ENCODE measurements at places on chromosomes 3 and 15.
A peak's percentile ranks its signal among the peaks of the same experiment; 100 is the strongest.

GRCh38 chr15:98658831-98659699 is 10.7 kb downstream of the IGF1R start:
- no peak for DNase-seq

DNA sequence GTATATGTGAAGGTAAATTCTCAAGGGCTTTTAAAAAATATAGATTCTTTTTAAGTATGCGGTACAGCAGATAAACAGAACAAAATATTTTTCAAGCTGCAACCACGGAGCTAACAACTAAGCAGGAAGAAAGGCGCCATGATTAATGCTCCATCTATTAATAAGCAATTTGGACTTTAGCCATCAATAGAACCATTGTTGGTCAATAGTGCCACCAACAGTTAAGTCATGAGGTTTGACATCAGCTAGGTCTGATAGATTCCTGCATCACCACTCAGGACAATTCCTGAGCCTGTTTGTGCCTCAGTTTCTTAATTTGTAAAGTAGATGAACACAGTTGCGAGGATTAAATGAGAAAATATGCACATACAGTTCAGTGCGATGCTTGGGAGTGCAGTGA is 65.1 kb upstream of the FAM3D start:
- no peak for DNase-seq

DNA sequence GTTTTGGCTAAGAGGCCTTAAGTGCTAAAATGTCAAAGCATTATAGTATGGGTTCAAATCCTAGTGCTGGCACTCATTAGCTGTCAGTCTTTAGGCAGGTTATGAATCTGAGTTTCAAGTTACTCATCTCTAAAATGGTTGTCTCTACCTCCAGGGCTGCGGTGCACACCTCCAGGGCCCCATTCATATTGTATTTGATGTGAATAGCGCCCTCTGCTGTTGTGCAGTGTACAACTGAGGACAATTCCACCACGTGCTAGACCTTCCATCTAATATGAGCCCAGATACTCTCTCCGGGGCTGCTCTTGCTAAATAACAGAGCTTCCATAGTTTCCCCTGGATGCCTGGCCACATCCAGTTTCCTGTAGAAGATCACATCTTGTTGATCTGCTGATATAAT is 54.3 kb downstream of the OXNAD1 start:
- DNase-seq, result peak; percentile 31

- no peak for DNase-seq
Measured at GRCh38 chr15:58369261-58369701, 62.5 kb upstream of the LIPC start.

GRCh38 chr3:6994081-6994668 is 133.3 kb downstream of the GRM7 start:
- DNase-seq, result no peak

- no peak for DNase-seq
Measured at GRCh38 chr3:147007736-147008245, 398.6 kb downstream of the ZIC4 start.

DNA sequence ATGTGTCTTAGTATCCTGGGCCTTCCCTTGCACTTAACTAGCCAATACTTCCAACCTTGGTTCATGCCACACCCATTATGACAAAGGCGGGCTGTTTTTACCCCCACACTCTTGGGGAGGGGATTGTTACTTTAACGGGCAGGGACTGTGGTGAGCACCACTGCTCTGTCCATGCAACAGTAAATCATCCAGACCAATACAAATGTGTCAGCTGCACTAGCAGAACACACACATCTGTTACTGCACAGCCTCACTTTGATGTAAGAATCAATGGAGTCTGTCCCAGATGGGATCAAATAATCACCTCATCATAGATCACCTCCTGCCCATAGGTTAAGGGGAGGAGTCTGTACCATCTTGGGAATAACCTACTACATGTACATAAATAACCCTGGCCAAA is 58.1 kb downstream of the NPAP1 start:
- DNase-seq, result no peak

- DNase-seq, result no peak
Measured at GRCh38 chr3:82508-82907, 114.1 kb upstream of the CHL1 start.

DNA sequence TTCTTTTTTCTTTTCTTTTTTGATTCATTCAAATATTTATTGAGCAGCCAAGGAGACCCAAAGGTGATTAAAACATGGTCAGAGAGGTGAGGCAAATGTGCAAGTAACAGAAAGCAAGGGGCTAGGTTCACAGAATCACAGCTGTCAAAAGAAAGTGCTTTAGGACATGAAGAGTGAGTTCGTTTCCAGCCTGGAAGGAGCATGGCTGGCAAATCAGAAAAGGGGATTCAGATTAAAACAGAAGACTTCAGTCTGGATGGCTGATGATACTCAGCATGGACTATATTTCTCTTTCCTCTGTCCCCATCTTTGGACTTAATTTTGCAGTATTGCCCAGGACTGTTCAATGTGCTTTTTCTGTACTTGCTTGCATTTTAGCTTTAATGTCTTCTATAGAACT is 151.2 kb downstream of the NR1D2 start:
- DNase-seq, result no peak

DNA sequence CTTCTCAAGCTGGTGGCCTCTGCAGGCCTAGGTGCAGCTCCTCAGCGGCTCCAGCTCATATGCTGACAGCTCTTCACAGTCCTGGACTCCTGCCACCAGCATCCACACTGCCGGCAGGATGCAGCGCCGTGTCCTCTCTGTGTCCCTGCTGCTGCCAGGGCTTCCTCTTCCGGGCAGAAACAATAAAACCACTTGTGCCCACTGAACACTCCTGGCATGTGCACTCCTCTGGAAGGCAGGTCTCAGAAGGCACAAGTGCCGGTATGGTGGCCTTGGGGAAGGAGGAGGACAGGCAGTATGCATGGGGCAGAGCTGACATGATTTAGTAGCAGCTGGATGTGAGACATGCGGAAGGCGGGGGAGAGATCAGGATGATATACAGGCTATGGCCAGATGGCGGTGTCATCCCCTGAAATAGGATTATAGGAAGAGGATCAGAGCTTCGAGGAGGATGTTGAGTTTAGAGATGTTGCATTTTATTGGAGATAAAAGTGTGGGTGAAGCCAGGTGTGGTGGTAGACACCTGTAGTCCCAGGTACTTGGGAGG is 7.5 kb upstream of the MAN2A2 start:
- DNase-seq, result no peak

- DNase-seq, result no peak
Measured at GRCh38 chr15:31031471-31032067, 40.1 kb upstream of the MTMR10 start.
